ENCODE measurements at places on chromosomes 2 and 18.

DNA sequence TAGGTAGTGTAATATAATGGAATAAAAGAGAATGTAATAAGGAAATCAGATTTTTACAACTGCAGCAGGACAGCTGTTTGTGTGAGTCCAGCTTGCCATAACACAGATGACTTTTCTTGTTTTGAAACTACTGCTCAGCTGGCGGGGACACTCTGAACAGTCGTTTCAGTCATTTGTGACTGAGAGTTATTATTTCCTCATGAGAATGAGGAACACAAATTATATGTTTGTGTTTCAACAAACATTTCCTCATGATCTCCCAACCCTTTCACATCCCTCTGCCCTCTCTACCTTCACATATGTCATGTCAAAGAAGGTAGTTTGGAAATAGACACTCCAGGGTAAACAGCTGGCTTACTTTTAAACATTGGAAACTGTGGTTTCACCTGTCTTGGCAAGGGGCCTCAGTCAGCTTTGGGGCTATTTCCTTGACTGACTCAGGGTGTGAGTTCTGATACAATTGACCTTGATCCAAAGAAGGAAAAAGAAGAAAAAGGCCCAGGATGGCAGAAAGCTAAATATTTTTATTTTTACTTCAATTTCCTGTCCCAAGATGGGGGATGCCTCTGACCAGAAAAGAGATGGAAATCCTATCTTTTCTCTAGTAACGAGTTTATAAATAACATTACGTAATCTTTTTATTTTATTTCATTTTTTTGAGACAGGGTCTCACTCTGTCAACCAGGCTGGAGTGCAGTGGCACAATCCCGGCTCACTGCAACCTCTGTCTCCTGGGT, 593 bp downstream of the SP140L start:
- no peak for DNase-seq

DNA sequence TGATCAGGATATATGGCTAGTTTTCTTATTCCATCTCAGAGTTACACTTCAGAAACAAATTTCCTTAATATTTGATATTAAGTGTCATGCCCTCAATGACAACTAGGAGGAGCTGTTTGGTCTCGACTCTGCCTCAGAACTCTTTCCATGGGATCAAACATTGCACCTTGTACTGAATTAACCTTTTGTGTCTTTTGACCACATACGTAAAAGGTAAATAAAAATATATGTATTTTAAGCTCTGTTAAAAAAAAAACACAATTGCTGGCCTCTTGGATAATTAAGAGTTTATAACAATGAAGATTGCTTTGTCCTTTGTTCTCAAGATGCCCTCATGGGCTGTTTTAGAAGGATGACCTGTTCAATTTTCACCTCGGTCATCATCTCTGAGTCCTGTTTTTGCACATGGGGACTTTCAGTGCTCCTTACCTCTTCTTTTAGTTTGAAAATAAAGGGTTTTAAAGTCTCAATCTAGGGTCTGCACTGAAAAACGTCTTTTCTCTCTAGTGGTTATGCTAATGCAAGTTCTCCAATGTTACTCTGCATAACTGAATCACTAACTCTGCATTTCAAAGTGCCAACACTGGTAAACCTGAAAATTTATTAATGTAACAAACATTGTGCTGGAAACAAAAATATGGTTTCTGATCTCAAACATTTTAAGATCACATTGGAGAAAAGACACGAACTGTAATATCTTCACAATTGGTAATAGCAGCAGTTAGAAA, 18.8 kb upstream of the FN1 start:
- DNase-seq = no peak

DNA sequence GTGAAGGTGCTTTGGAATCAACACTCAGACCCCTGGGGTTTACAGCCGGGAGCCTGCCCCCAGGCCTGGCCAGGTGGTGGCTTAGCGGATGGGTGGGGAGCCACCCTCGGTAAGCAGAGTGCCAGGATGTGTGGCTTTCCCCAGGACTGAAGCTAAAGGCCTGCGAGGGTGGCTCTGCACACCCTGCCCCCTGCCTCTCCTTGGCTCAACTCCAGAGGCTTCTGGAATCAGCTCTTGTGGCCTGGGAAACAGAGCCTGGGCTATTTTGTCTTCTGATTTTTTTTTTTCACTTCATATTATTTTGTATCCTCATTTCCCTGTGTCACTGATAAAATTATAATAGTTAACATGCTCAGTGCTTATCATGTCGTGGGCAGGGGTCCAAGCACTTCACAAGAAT, 79.8 kb downstream of the RHOB start:
- no peak for DNase-seq

GRCh38 chr2:17303054-17303453, 215.2 kb downstream of the RAD51AP2 start:
- DNase-seq = no peak

- DNase-seq = no peak
These were observed 27.1 kb downstream of the NABP1 start for GRCh38 chr2:191705084-191705483.

- peak; percentile 54 for DNase-seq
These were observed 2.2 kb downstream of the ITM2C start for GRCh38 chr2:230866756-230867523.

DNA sequence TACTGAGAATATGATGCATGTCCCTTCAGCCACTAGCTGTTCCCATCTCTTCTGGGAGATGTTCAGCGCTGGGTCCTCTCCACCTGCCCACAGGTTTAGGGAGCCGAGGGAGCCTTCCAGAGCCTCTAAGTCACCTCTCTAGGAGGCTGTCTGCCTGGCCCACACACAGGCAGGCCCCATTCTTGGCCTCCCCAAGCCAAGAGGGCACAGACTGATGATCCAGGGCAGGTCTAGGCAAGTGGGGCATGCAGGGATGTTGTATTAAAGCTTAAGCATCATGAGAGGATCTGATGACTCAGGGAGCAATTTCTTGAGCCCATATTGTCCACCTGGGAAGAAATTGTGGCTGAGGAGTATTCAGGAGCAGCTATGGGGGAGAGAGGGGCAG, 19.9 kb downstream of the TMSB10 start:
- DNase-seq = no peak

GRCh38 chr2:157440404-157441071, 3.4 kb downstream of the CYTIP start:
- DNase-seq = no peak

- no peak for DNase-seq
These were observed 86.2 kb downstream of the MCFD2 start for GRCh38 chr2:46829231-46829995.

DNA sequence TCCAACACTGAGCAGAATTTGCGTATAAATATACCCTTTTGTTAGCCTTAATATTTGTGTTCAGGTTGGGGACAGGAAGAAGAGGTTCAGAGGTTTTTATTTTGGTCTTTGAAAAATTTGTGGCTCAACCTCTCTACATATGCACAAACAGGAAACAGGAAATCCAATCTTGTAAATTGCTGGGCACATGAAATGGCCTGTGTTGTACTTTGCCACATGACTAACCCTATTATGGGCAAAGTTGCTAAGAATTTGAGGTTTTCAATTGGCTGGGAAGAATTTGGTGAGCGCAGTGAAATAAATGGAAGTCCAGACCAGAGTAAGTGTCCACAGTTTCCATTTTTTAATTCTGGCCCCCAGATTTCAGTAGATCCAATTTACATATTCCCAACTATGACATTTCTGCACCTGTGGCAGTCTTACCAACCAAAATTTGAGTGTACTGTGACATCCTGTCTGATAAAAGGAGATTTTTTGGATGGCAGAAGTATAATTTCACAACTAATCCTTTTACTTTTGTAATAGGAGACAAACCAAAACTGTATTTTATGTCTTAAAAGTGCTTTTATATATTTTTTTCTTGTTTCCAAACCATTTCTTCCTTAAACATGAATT, 63.6 kb downstream of the COX7A2L start:
- DNase-seq = peak; percentile 6

- no peak for DNase-seq
These were observed 15.4 kb upstream of the PMAIP1 start for GRCh38 chr18:59884351-59884750.

DNA sequence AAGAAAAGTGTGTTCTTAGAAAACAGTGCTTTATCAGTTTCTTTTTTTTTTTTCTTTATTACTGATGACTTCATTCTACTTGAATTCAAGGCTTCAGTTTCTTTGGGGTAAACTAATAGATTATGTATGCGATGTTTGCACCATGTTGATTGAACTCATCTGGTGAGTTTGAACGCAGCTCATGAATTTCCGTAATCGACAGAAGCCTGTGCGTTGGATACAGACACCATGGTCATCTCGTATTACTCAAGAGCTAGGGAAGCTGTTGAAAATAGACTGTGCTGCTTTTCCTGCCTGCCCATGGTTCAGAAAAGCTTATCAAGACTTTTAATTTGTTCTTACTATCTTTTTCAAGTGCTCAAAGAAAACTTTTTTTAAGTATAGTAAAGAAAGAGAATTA, 185.5 kb upstream of the NRP2 start:
- DNase-seq = no peak

DNA sequence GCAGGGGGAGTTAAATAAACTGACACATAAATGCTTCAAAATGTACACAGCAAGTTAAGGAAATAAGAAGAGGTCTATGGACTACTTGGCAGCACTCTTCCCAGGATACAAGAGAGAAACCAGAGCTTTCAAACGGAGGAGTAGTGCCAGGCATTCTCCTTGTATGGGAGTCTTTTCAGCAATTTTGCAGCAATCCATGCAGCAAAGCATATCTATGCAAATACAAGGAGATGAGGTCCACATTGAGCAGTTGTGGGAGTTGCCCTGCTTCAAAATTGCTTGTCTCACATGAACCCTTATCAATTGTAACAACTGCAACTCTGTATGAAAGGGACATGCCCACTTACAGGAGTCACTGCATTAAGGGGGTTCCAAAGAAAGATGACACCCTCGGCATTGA, 37.8 kb downstream of the SCN9A start:
- DNase-seq = no peak

GRCh38 chr2:196233021-196233804, 61.8 kb upstream of the STK17B start:
- DNase-seq = no peak

GRCh38 chr2:84458551-84459017, 496 bp downstream of the SUCLG1 start:
- peak; percentile 5 for DNase-seq

- DNase-seq = no peak
These were observed 71.2 kb upstream of the CAVIN2 start for GRCh38 chr2:191917967-191918651.

GRCh38 chr2:129277585-129277981, 701.9 kb upstream of the RAB6C start:
- DNase-seq = no peak

DNA sequence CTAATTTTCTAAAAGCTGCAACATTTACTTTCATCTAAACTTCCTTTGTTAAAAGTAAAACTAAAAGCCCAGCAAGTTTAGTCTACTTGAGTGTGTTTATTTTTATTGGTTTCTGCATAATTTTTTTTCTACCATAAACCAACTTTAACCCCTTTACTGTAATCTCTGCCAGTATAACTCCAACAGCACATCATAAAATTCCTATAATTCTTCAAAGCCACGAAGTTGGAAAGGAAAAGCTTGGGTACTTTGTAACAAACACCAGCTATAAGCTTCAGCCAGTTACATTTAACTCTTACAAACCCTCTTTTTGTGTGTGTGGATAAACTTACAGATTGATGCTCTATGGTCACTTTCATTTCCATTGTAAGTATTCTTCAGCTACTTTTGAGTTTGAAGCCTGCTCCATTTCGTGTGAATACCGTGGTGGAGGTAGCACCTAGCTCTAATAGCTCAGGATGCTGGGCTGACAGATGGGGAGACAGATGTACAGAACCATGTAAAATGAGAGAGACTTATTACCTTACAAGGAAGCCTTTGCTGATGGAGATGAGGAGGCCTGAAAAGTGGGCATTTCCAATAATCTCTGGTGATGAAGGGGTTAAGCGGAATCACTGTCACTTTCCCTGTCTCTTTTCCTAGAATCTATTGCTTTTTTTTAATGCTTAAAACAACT, 42.5 kb downstream of the ZEB2 start:
- DNase-seq = no peak

- no peak for DNase-seq
These were observed 5.1 kb downstream of the HNMT start for GRCh38 chr2:137969418-137969765.

DNA sequence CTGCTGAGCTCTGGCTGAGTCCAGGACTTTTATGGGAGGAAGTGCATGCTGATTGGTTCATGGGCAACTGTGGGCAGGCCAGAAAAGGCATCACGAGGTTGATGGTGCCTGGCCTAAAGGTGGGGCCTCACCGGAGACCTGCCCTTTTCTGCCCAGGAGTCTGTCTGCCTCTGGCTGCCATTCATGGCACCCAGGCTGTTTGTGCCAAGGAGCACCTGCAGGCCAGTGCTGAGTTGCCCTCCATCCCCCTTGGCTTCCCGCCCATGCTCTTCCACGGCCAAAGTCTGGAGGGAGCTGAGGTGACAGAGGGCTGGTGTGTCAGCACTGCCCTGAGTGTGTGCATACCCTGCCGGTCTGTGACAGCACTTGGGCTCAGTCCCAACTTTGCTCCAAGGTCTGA, 123.2 kb downstream of the PTH2R start:
- no peak for DNase-seq

DNA sequence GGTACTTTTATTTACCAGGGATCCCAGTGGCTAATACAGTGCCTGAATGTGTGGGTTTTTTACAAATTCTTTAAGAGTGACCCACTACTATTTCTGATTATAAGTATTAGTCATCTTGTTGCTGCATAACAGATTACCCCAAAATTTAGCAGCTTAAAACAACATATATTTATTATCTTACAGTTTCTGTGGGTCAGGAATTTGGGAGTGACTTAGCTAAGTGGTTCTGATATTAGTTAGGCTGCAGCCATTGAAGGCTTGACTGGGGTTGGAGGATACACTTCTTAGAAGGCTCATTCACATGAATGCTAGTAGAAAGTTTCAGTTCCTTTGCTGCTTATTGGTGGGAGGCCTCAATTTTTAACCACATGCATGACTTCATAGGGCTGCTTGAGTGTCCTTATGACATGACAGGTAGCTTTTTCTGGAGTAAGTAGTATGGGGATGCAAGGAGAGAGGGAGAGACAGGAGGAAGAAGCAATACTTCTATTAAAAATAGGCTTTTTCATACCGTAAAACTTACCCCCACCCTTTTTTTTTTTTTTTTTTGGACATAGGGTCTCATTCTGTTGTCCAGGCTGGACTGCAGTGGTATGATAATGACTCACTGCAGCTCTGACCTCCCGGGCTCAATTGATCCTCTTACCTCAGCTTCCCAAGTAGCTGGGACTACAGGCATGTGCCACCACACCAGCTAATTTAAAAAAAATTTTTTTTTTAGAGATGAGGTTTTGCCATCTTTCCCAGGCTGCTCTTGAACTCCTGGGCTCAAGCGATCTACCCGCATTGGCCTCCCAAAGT, 13.3 kb upstream of the POLE4 start:
- no peak for DNase-seq

- no peak for DNase-seq
These were observed 40.8 kb upstream of the PTMA start for GRCh38 chr2:231667496-231667895.

DNA sequence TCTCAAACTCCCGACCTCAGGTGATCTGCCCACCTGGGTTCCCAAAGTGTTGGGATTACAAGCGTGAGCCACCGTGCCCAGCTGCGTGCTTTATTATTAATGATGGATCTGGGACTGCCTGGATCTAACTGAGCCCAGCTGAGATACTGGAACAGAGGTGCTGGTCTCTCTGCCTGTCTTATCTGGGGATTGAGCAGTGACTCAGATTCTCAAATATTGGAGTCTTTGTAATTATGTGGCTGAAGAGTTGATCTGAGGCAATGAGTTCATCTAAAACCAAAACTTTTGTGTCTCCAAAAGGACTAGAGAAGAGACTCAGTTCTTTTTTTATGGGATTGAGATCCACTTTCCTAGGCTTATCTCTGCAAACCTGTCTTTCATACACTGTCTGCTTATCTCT, 16.3 kb downstream of the PLEKHB2 start:
- no peak for DNase-seq

- DNase-seq = no peak
These were observed 3.1 kb downstream of the GYPC start for GRCh38 chr2:126658905-126659561.

Data from T-helper 22 cell (primary cell).